ENCODE measurements at places on chromosomes 6 and 20.

DNA sequence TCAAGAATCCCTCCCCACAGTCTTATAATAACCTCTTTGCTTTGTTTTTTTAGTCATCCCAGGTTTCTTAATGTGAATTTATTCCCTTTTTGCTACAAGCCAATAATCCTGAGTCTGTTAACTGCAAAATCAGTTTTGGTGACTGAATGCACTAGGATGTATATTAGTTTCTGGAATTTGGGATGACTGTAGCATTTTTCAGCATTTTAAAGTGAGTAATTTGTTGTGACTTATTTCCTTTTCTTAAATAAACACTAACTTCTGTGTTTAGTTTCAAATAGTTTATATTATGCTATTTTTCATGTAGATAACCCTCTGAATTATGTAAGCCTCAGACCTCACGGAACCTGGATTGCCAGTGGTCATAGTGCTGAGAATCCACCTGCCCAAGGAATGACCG lies 5.5 kb downstream of the CST1 start:
- no peak for DNase-seq

DNA sequence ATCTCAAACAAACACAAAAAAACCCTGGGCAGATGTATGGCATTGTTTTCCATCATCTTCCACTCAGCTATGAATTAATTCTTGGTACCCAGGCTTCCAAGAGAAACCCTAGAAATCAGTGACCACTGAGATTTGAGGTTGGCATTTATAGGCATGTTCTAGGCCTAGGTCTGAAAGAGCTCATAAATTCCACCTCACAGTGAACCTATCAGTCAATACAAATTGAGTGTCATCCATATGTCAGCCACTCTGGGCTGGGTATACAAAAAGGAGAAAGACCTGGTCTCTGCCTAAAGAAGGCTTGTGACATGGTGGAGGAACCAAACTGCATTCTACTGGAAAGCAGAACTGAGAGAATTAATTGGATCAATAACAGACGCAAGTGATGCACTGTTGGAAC lies 30.2 kb downstream of the C20orf173 start:
- no peak for DNase-seq

GRCh38 chr6:125791820-125792165 lies 1.0 kb downstream of the NCOA7 start:
- no peak for DNase-seq

GRCh38 chr6:68911334-68911733 lies 276.3 kb downstream of the ADGRB3 start:
- no peak for DNase-seq

GRCh38 chr6:168043848-168044415 lies 35.1 kb downstream of the FRMD1 start:
- DNase-seq = no peak

- DNase-seq = no peak
Measured at GRCh38 chr6:87807475-87807874, 105.4 kb upstream of the AKIRIN2 start.

- no peak for DNase-seq
Measured at GRCh38 chr6:99064834-99065233, 117.1 kb upstream of the FBXL4 start.

- DNase-seq = no peak
Measured at GRCh38 chr6:34951731-34952130, 62.7 kb downstream of the ANKS1A start.

GRCh38 chr6:56750686-56751085 lies 108.0 kb upstream of the DST start:
- DNase-seq = no peak

- peak; percentile 71 for DNase-seq
Measured at GRCh38 chr6:36577301-36577700, 16.9 kb upstream of the SRSF3 start.

DNA sequence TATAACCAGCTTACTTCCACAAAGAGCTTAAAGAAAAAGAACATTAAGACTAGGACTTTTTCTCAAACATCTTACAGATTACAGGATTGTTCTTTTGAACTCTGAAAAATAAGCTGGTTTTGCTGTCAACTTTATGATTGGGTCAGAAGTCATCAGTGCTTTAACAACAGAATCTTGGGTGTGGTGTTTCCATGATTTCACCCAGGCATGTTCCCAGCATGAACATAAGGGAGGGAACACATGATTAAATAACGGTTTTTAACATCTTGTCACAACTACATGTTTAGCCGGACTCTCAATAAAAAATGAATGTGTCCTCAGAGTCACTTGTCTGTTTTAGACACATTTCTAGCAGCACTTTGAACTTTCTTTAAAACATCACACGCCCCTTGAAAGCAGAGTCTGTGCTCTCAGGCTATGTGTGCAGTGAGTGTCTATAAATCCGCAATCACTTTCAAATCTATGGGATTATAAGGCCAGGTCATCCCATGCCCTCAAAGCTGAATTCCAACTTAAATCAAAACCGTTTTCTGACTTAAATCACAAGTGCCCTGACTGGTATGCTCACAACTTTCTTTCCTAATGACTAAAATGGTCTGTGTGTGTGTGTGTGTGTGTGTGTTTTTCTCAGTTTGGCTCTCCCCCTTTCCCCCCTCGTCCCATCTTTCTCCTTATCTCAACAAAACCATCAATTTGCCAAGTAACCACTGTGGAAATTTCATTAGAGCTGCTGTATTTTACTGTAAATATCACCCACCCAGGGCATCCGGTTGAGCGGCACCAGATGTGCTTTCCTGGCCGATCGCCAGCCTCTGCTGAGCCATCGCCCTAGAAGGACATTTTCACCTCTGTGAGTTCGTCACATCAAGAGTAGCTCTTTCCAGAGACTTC lies 216.8 kb upstream of the DTNBP1 start:
- DNase-seq = no peak

GRCh38 chr6:143123941-143124340 lies 63.3 kb downstream of the AIG1 start:
- no peak for DNase-seq

DNA sequence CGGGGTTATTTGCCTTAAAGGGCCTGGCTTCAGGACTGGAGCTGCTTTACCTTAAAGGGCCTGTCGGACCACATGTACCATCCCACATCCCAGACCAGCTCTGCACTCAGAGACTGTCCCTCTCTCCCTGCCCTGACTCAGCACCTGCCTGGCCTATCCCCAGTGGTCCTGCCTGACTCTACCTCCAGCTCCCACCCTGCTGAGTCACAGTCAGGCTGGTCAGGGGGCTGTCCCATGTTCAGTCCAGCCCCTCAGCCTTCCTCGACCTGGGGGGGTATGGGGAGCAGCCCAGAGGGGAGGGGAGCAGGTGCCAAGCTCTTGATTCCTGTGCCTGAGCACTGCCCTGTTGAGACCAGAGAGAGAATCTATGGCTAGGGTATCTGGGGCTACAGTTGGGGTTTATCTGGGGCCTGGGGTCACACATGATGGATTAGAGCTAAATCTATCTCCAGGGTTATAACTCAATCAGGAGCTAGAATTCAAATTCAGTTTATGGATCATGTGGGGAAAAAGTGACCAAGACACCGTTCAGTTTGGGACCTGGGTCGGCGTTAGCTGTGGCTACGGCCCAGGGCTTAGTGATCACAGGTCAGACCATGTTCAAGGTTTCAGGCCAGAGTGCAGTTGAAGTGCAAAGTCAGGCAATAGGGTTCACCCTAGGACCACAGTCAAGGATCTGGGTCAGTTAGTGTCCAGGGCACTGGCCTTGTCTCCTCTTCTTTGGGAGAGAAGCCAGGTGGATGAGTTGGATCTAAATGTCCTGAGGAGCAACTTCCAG lies 9.4 kb upstream of the TRIB3 start:
- no peak for DNase-seq

GRCh38 chr6:69784595-69785377 lies 12.0 kb downstream of the LMBRD1 start:
- DNase-seq = no peak

GRCh38 chr6:166659581-166659980 lies 32.5 kb upstream of the RPS6KA2 start:
- DNase-seq = no peak

GRCh38 chr20:42370075-42370474 lies 751.9 kb upstream of the CHD6 start:
- no peak for DNase-seq

DNA sequence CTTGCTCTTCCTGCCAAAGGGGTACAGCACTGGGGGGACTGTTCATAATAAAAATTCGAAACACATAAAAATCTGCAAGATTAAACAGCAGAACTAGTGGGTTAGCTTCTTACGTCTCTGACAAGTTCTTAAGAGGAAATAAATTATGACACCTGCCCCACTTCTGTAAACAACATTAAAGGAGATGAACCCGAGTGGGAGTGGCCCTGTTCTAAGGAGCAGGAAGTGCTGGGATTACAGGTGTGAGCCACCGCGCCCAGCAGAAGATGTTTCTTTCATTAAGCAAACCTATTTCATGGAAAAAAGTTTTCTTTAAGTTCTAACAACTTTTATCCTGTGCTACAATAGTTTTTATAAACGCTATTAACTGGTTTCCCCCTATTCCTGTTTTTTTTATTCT lies 24.6 kb downstream of the USP45 start:
- no peak for DNase-seq

DNA sequence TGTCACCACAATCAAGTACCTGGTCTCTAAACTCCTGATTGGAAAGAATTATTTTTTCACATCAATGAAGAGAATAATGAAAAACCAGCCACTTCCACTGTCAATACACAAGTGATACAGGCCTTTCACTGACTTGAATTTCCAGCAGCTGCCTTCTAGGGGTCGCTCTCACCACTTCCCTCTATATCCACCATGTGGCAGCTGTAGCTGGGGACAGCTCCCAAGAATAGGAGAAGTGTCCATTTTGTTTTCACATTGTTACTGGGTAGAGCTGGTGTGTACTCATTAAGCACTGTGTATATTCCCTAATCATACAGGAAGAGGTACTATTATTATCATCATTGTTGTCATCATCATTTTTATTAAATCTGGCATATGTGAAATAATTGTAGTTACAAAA lies 438.4 kb upstream of the SPTLC3 start:
- no peak for DNase-seq

GRCh38 chr6:2611092-2611491 lies 139.6 kb downstream of the MYLK4 start:
- DNase-seq = peak; percentile 22

GRCh38 chr6:159646116-159646515 lies 46.9 kb downstream of the SOD2 start:
- DNase-seq = no peak

DNA sequence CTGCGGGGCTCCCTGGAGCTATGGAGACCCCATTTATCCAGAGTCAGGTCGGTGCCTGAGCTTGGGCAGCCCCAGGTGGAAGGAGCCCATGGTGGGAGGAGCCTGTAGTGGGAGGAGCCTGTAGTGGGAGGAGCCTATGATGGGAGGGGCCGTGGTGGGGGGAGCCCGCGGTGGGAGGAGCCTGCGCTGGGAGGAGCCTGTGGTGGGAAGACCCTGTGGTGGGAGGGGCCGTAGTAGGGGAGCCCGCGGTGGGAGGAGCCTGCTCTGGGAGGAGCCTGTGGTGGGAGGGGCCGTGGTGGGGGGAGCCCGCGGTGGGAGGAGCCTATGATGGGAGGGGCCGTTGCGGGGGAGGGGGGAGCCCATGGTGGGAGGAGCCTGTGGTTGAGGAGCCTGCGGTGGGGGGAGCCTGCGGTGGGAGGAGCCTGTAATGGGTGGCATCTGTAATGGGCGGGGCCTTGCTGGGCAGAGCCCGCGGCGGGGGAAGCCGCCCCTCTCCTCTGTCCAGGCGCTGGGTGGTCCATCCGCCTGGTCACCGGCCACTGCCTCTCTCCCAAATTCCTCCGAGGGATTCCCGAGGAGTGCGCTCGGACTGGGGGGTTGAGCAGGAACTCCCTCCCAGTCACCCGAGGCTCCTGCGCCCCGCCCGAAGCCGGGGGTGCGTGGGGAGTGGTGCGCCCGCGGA lies 567 bp upstream of the FNDC11 start:
- no peak for DNase-seq

DNA sequence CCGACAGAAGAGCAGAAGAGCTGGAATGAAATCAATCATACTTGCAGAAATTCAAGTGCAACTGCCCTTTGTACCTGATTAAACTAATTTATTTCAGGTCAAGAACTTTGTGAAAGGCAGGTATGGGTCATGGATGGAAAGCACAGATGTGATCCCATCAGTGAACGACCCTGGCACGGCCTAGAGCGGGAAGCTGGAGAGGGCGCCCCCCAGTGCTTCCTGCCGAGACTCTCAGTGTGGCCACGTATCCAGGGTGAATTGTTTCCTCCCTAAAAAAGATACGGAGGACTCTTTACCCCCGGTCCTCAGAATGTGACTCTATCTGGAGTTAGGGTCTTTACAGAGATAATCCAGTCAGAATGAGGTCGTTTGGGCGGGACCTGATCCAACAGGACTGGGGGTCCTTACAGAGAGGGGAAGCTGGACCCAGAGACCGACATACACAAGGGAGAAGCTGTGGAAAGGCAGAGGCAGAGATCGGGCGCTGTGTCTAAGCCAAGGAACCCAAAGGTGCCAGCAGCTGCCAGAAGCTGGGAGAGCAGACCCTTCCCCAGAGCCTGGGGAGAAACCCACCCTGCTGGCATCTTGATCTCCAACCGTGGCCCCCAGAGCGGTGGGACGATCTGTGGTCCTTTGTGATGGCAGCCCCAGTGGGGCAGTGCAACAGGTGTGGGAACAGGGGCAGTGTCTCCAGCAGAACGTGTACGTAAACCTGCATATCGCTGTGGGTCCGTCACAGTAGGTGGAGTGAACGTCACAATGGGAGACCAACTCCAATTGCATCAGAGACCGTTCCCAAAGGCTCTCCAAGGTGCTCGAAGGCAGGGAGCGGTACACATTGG lies 91.9 kb downstream of the TAF4 start:
- no peak for DNase-seq

DNA sequence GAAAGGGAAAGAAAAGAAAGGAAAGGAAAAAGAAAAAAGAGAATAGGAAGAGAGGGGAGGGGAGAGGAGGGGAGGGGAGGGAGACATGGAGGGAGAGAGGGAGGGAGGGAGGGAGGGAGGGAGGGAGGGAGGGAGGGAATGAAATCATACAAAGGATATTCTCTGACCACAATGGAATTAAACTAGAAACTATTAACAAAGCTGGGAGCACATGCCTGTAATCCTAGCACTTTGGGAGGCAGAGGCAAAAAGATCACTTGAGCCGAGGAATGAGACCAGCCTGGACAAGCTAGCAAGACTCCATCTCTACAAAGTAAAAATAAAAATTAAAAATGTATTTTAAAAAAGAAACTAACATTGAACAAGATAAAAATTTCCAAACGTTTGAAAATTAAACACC lies 62.8 kb downstream of the ILRUN start:
- no peak for DNase-seq

DNA sequence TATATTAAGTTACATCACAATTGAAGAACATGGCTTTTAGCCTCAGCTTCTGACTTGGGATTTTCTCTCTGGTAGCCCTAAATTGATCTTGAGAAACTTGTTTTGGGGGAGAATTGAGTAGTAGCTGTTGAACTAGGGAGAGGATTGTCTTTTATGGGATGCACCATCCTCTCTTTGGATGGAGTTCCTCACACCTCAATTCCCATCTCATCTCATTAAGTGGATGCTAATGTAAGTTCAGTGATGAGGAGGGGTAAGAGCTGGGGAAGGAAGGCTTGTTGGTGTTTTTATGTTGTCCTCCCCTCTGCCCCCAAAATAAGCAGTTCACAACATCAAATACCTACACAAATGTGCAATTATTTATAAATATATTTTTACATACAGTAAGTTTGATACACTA lies 4.0 kb downstream of the GJA1 start:
- no peak for DNase-seq

GRCh38 chr6:152700427-152700826 lies 2.7 kb downstream of the MYCT1 start:
- DNase-seq = no peak
